Left lung (tissue), 14 donors: ENCODE measurements at places on chromosomes 12 and 14. TPM values are rescaled to one million over a fixed set of nuclear protein-coding genes. Genes with fewer than 3 reads are reported as not detected.

Gene SERPINA3
- total RNA-seq: 198 TPM

Gene KCNH5
- total RNA-seq: 0.10 TPM

GRCh38 chr12:108542320-108542719 lies 18.7 kb downstream of the SART3 start:
- DNase-seq: no peak

DNA sequence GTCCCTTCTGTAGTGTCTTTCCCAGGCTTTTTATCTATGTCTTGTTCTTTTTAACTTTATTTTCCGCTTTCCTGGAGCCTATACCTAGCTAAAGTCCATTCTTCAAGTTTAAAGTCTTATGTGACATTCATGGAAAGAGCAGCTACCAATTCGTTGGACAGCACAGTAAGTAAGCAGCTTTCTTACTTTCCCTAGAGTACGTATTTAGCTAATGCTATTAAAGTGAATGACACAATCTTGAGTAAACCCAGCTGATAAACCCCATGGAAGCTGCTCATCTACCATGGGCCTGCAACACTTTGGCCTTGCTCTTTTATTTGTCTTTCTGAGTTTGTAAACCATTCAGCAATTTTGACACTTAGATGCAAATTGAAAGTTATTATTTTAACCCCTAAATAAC lies 30.0 kb downstream of the ALX1 start:
- DNase-seq: no peak
